ENCODE measurements at places on chromosomes 1 and 21.

DNA sequence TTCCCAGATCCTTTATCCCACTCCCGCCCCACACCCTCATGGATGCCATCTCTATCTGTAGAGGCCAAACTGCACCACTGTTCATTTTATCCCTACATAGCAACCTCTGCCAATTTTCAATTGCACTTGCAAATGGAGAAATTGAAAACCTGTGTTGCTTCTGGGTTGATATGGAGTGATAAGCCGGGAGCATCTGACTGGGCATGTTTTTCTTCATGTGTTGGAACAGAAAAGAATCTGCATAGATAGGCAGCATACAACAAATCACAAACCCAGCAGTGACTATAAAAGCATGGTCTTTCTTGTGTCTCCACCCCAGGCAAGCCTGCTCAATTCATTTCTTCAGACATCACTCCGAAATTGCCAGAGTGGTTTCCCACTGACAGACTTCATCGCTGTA is 608.8 kb upstream of the CAMK1G start:
- DNase-seq, result no peak

- DNase-seq, result no peak
These were observed 40.6 kb upstream of the CYP2J2 start for GRCh38 chr1:59967141-59967697.

GRCh38 chr1:210311726-210312493 is 16.8 kb upstream of the HHAT start:
- DNase-seq, result no peak

GRCh38 chr1:38123356-38124135 is 77.0 kb upstream of the POU3F1 start:
- DNase-seq, result no peak

- no peak for DNase-seq
These were observed 25.4 kb upstream of the RGS16 start for GRCh38 chr1:182629499-182630096.

DNA sequence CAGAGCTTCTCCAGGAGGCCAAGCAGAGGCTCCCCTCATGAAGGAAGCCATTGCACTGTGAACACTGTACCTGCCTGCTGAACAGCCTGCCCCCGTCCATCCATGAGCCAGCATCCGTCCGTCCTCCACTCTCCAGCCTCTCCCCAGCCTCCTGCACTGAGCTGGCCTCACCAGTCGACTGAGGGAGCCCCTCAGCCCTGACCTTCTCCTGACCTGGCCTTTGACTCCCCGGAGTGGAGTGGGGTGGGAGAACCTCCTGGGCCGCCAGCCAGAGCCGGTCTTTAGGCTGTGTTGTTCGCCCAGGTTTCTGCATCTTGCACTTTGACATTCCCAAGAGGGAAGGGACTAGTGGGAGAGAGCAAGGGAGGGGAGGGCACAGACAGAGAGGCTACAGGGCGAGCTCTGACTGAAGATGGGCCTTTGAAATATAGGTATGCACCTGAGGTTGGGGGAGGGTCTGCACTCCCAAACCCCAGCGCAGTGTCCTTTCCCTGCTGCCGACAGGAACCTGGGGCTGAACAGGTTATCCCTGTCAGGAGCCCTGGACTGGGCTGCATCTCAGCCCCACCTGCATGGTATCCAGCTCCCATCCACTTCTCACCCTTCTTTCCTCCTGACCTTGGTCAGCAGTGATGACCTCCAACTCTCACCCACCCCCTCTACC is 19.1 kb downstream of the CSF1 start:
- no peak for DNase-seq

DNA sequence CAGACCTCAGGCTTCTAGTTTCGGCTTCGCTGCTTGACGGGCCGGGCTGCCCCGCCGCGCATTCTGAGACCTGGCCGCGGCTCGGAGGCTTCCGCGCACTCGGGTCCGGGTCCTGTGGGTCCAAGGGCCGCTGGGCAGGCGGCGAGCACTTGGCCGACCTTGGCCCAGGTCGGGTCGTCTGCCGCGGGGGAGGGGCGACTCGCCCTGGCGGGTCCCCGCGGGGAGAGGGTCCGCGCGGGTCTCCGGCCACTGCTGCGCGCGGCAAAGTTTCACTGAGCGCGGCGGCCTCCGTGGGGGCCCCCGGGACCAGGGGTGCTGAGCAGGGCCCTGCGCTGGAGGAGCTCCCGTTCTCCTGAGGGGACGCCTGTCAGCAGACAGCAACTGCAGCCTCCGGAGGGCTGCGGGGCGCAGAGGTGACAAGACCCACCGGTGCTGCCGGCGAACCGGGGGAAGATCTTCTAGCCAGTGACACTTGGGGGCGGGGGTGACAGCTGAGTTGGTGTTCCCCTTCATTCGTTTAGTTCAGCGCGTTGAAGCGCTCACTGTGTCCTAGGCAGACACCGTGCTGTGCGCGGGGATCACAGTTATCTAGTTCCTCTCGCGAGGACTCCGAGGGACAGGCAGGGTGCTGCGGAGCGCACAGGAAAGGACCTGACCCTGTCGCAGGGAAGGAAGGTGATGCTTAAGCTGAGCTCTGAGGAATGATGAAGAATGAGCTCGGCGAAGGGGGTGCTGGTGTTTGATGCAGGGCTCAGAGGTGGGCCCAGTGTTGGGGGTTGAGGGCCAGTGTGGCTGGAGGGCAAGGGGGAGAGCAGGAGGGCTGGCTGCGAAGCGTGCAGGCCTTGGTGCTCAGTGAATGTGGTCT is 725 bp downstream of the MTFR1L start:
- DNase-seq, result no peak

- peak; percentile 58 for DNase-seq
These were observed 694 bp downstream of the ZBTB7B start for GRCh38 chr1:155003227-155003765.

DNA sequence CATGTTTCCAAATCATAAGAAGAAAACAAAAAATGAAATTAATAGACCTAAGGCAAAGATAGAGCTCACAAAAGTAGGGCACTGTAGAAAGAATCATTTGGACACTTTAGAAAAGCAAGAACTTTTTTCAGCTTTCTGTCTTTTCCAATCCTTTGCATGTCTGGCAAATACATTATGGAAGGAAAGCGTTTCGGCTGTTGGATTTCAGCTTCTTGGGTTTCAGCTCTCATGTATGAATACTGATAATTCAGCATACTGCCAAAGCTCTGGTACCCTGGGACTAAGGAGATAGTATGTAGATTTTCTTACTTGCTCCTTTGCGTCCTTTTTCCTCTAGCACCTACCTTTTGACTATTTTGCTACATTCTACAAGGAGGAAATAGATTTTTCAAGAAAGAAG is 375.9 kb downstream of the BRINP3 start:
- DNase-seq, result no peak

DNA sequence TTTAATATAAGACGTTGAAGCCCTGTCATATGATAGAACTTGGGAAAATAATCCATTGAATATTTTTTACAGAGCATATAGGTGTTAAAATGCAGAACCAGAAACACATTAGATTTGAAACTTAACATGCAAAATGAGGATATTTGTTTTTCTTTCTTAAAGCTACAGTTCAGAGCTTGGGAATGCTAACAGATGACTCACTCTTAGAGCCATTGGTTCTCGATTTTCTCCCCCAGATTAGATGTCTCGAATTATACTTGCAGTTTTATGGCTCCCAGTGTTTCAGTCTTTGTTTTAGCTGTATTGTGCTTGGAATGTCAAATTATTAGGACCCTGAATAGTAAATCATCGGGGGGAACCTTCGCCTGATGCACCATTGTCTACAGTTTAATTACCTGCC is 575.7 kb upstream of the ZP4 start:
- no peak for DNase-seq

GRCh38 chr1:219534991-219535390 is 77.9 kb downstream of the ZC3H11B start:
- DNase-seq, result no peak

- DNase-seq, result no peak
These were observed 20.0 kb downstream of the RRP1 start for GRCh38 chr21:43809346-43809799.

GRCh38 chr1:189429610-189430009 is 1048.1 kb downstream of the BRINP3 start:
- no peak for DNase-seq

All from midbrain (tissue), 1 donor.